Posterior cingulate gyrus (tissue), 11 donors: ENCODE measurements at places on chromosomes 6 and 20.

DNA sequence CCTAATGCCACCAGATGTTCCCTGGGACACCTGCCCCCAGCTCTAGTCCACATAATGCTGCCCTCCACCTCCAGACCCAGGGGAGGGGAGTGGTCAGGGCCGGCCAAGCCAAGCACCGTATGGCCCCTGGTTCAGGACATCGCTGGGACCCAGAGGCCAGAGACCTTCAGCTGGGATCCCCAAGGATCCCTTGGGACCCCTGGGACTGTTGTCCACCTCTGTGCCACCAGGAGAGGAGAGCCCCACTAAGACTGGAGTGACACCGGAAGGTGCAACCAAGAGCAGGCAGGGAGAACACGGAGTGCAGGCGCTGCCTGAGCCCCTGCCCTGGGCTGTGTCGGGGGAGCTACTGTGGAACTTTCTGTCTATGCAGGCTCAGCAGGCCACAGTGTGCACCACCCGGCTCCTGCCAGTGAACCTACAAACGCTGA is 43.6 kb downstream of the CTCFL start:
- no peak for DNase-seq

DNA sequence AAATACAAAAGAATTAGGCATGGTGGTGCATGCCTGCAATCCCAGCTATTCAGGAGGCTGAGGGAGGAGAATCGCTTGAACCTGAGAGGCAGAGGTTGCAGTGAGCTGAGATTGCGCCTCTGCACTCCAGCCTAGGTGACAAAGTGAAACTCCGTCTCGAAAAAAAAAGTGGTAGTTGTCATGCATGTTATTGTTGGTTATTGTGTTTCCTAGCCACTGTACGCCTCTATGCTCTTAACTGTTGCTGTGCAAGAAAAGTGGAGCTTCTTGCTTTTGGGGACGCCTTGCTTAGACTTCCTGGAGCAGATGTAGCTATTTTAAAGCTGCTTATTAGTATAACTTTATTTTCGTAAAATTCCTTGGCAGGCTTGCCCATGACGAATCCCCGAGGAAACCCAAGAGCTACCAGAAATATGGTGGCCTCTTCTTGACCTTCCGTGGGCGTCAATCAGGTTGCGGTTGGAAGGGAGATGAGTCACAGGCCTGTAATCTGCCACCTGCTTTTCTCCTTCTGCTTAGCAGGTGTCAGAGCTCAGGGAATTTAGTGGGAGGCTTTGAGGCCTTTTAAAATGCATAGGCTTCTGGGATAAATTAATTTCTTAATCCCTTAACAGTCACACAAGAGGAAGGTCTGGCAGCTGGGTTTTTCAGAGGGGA is 17.3 kb downstream of the GABRR2 start:
- DNase-seq = no peak

GRCh38 chr6:147983581-147984366 is 358.9 kb upstream of the SASH1 start:
- no peak for DNase-seq

DNA sequence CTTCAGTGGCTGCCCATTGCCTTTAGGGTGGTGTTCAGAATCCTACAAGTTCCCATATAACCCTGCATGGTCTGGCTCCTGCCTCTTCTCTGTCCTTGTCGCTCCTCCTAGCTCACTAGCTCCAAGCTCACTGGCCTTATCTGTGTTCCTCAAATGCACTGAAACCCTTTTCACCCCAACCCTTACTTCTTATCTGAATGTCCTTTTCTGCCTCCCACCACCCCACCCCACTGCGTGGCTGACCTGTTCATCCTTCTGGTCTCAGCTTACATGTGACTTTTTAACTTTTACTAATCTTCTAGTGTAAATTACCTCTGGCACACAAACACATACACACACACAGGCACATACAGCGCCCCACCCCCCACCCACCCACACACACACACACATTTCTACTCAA is 41.0 kb upstream of the GLP1R start:
- no peak for DNase-seq

DNA sequence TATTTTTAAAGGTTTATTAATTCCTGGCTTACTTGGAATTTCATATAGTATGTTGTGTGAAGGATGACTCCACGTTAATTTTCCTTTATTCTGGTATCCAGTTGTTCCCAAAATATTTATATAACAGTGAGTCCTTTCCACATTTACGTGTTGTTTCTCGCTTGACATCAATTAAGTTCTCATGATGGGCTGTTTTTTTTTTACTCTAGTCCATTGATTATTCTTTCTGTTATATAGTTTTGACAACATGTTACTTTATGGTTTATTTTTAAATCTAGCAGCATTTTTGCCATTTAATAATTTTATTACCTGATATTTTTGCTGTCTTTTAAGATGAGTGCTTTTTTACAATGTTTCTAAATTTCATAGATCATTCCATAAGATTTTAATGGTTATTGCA is 6.7 kb downstream of the TRIM40 start:
- no peak for DNase-seq

DNA sequence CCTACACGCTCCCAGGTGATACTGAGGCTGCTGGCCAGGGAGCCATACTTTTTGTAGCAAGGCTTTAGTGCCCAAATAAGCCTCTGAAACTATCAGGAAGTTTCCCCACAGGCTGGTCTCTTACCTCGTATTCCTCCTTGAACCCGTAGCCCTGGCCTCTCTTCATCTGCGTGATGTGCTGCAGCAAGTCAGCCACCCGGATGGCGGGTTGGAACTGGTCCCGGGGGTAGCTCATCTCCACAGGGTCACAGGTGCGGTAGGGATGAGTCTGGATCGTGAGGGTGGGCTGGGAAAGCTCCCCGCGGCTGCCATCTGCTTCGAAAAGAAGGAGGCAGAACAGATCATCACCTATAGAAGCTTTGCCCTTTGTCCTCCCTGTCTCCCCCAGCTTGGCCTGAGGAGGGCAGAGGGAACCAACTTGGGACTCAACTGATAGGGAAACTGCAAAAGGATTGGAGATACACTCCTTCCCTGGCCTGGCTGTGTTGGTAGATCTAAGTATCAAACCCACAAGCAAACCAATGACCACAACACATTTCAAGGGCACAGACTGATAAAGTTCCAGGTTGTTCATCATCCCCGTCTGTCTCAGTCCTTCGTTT is 543.2 kb upstream of the CHD6 start:
- DNase-seq = no peak

DNA sequence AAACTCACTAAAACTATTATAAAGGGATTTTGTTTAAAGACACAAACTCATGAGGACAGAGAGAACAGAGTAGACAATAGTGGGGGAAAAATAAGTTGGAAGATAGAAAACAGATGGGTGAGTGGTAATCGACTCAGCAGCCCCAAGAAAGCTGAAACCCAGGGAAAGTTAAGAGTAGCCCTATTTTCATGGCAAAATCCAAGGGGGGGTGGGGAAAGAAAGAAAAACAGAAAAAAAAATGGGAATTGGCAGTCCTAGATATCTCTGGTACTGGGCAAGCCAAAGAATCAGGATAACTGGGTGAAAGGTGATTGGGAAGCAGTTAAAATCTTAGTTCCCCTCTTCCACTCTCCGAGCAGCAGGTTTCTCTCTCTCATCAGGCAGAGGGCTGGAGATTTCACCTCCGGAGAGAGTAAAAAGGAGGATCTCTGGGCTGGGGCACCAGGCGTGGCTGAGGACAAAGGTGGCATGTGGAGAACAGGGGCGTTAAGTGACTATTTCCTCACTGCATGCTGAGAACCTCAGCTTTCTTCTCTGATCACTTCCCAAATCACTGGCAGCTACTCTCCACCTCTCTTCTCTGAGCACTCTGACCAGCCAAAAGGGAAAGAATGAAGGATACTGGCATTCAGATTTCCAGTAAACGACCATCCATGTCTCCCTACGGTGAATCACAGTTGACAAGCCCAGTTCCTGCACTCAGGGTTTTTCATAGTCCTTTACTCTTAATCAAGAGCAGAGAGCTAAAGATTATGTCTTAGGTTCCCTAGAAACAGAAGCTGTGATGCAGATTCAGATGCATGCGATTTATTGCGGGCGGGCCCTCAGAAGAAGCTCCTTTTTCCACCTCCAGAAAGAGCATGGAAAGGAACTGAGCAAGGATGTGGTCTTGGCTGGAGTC is 7.3 kb upstream of the RNF24 start:
- DNase-seq = no peak

- DNase-seq = peak; percentile 50
Measured at GRCh38 chr6:52994031-52994838, 849 bp downstream of the GSTA4 start.

GRCh38 chr20:47785854-47786764 is 828 bp upstream of the SULF2 start:
- DNase-seq = peak; percentile 74

DNA sequence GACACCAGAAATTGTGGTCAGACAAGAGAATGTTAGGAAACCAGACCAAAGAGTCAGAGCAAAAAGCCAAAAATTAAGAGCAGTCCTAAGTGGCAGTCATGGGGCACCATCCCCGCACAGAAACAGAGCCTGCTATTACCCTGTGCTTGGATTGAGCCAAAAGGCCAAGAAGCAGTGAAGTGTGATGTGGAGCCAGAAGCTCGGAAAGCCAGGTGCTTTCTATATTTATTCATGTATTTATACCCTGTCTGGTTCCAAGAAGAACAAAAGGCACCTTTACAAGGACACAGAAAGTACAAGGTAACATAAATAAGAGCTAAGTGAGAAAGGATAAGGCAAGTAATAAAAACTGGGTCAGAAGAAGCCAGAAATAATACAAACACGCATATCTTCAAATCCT is 336.2 kb upstream of the CNR1 start:
- DNase-seq = no peak

DNA sequence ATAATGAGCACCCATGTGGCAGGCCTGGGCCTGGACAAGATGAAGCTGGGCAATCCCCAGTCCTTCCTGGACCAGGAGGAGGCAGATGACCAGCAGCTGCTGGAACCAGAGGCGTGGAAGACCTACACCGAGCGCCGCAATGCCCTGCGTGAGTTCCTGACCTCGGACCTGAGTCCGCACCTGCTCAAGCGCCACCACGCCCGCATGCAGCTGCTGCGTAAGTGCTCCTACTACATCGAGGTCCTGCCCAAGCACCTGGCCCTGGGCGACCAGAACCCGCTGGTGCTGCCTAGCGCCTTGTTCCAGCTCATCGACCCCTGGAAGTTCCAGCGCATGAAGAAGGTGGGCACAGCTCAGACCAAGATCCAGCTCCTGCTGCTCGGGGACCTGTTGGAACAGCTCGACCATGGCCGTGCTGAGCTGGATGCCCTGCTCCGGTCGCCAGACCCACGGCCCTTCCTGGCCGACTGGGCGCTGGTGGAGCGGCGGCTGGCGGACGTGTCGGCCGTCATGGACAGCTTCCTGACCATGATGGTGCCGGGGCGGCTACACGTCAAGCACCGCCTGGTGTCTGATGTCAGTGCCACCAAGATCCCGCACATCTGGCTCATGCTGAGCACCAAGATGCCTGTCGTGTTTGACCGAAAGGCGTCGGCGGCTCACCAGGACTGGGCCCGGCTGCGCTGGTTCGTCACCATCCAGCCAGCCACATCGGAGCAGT is 1.9 kb downstream of the FNDC11 start:
- no peak for DNase-seq

DNA sequence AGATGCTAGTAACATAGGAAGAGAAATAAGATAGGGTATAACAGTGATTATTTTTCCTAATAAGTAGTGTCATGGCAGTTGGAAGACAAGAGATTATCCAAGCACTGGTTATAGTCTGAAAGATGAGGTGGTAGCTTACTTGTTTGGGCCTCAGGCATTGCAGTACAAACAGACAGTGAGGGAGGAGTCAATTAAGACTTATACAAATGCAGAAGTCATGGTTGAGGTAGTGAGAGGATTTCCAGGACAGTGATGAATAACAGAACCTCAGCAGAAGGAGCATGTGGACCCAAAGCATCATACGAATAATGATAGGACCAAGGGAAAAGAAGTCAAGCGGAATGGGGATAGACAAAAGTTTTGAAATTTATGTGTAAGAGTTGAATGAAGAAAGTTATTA is 53.5 kb downstream of the HCRTR2 start:
- no peak for DNase-seq

DNA sequence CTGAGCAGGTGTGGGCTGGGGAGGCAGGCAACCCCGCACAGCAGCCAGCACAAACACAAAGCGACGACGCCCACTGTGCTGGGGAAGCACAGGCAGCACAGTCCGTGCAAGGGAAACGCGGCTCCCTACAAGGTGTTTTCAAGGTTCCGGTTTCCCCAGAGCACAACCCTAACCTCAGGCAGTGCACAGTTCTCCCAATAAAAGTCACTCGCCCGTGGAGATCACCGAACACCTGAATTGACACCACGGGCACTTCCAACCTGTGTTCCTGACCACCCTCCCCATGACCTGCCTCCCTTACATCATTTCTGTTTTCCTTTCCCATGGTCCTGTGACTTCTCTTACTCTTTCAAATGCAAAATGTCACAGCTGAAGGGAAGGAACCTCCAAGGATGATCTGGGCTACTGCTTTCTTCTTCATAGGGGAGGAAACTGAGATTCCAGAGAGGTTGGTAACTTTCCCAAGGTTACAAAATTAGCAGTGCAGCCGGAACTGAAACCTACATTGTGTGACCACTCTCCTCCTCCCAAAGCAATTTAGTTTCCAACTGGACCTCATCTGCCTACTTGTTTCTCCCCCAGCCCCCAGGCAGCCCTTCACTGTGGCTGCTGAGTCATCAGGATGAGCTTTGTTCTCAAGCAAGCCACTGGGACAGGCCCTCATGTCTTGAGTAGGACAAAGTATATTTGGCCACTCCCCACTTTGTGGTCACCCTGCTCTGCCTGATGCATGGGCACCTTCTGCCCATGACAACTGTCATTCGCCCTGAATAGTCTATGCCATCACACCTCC is 125.3 kb downstream of the ATXN1 start:
- no peak for DNase-seq

- no peak for DNase-seq
Measured at GRCh38 chr6:79783670-79784394, 152.7 kb downstream of the SH3BGRL2 start.

- peak; percentile 64 for DNase-seq
Measured at GRCh38 chr6:133895573-133896343, 6.8 kb downstream of the TCF21 start.

- no peak for DNase-seq
Measured at GRCh38 chr20:54848984-54849538, 373.7 kb downstream of the DOK5 start.

DNA sequence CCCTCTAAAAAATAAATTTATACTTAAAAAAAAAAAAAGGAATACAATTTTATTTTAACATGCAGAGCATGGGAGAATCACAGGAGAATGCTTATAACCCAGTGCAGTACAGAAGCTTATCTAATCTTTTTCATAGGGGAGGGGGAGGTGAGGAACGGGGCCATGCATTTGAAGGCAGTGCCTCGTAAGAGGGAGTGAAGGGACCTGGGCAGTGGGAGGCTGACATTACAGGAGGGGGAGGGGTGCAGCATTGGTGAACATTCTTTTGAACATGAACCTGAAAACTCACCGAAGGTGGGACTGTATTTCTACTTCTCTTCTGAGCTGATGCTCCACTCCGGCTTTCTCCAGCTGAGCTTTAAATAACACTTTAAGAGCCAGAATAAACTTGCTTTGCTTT is 9.3 kb downstream of the AURKA start:
- no peak for DNase-seq
